ENCODE measurements at places on chromosomes 1 and 21.

DNA sequence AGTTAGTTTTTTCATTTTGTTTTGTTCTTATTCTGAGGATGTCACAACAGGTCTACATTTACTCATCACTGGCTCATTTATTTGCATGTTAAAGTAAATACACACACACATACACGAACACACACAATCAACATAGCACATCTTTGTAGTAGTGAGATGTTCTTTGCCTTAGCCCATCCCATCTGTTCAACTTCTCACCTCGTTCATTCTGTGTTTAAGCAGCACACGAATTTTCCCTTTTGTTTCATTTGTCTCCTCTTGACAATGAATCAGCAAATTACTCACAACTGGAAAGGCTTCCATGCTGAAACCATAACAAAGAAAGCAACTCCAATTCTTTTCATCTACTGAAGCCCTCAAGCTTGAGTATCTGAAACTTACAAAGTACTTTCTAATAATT, 133.3 kb upstream of the CHRM3 start:
- DNase-seq, result no peak

DNA sequence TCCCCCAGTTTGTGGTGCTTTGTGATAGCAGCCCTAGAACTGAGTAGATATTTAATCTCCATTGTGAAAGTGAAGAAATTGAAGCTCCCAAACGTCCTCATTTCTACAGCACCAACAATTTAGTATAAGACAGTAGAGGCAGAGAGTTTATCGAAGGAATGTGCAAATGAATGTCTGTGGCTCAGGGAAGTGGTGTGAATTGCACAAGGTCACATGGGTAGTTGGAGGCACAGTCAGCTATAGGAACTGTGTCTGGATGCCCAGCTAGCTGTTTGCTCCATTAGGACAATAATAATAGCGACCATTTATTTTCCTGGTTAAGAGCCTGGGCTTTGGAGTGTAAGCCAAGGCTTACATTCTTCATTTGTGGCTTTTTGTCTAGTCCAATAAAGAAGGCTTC, 144.4 kb upstream of the USP24 start:
- DNase-seq, result no peak

DNA sequence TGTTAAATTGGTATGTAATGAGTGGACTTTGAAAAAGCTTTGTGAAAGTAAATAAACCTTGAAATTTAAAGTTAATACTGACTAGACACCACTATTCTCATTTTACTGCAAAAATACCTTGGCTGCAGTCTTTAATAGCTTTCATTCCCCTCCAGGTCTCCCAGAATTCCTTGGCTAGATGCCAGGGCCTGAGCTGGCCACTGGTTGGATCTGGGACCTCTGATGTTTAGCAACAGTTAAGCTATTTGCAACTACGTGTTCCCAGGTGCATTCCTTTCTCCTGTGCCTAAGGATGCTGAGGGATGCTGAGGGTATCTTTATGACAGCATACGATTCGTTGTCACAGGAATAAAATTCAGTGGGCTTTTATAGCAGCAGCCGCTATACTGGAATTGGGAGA, 938.7 kb downstream of the TTLL7 start:
- no peak for DNase-seq

DNA sequence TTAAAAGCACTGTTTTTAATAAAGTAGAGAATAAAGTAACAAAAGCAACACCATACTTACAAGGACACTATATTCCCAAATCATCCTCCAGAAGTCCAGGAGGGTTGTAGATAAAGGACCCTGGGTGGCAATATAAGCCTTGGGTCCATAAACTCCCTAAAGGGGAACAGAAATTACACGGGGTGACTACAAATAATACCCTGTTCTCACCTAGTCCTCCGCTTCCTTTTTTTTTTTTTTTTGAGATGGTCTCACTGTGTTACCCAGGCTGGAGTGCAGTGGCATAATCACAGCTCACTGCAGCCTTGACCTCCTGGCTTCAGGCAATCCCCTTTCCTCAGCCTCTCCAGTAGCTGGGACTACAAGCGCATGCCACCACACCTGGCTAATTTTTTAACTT, 13.1 kb downstream of the PTPN22 start:
- no peak for DNase-seq

- DNase-seq, result no peak
Observed at GRCh38 chr21:39775816-39776215, 30.8 kb downstream of the IGSF5 start.

DNA sequence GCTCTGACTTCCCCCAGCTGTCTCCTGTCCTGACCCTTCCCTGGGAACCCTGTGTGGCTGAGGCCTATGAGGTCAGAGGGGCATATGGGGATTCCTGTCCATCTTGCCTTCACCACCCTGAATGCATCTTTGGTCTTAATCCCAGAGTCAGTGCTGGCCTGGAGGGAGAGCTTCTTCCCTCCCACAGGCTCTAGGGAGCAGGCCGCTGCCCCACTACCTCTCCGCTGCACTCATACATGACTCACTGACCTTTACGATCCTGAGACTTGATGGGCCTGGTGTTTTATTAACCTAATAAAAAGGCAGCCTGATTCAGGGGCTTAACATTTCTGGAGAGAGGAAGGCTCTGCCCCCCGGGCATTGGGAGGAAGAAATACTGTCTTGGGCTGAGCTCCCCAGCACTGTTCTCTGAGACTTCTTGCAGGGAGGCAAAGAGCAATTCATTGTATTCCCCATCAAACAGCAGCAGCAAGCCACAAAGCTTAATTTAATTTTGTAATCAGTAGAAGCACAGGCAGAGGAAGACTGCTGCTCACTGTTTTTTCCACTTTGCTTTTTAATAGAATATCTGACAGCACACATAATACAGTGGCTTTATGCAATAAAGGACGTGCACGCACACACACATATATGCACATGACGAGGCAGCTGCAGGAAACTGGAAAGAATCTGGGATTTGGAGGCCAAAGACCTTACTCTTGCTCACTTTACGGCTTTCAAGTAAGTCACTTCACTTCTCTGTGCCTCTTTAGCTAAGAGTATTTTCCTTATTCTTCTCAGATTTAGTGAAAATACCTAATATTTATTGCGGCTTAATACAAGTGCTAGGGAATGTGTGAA, 89.2 kb upstream of the GRIK3 start:
- DNase-seq, result no peak

GRCh38 chr1:212247179-212247721, 38.0 kb upstream of the PPP2R5A start:
- no peak for DNase-seq

DNA sequence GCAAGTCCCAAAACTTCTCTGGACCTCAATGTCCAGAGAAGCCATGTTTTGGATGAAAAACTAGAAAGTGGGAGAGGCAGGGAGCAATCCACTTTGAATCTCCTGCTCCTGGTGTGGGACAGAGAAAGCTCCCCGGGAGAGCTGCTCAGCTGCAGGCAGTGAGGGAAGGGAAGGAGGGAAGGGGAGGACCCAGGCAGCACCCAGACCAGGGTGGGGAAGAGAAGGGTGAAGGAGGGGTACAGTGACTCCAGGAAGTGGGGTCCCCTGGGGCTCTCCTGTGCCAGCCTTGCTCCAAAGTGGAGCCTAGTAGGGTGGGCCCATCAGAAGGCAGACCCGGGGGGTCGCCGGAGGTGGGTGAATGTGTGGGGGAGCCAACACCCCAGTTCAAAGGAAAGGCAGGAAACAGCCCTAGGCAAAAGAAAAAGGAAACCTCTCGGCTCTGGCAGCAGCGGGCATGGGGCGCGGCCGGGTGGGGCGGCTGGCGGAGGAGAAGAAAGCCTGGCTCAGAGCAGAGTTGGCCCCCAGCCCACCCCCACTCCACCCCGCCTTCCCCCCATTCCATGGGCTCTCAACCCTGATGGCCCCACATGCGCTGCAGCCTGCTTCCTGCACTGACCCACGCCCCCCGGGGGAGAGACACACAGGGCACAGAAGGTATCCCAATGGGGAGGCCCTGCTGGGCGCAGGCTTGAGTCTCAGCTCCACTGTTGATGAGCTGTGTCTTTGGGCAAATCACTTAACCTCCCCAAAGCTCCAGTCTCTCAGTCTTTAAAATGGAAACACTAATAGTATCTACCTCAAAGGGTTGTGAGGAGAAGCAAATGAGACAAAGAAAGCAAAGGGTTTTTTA, 5.7 kb downstream of the LGR6 start:
- no peak for DNase-seq

DNA sequence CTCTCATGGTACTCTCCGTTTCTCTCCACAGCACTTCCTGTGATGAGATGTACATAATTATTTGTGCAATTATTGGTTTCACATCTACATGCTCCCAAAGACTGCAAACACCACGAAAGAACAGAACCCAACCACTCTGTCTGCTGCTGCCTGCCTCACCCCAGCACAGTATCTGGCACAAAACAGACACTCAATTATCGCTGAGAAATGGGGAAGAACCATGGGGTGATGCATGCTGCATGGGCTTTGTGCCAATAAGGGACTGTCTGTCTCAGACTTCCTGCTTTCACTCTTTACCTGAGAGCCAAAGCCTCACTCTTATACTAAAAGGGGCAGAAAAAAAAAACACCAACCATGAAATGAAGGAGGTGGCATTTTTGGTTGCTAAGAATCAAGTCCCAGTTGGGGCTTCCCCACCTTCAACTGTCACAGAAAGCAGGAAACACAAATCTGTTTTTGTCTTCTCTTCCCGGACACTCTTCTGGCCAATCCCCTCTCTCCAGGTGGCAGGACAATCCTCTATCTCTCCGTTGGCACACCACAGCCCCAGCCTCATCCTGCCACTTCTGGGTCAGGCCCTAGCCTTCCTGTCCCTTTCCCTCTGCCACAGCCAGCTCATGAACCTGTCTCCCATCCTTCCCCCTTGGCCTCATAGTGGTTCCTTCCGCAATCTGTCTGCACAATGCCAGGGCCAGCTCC, 82.0 kb downstream of the TGFBR3 start:
- DNase-seq, result no peak

GRCh38 chr1:26166719-26167281, 2.0 kb downstream of the C1orf232 start:
- no peak for DNase-seq

DNA sequence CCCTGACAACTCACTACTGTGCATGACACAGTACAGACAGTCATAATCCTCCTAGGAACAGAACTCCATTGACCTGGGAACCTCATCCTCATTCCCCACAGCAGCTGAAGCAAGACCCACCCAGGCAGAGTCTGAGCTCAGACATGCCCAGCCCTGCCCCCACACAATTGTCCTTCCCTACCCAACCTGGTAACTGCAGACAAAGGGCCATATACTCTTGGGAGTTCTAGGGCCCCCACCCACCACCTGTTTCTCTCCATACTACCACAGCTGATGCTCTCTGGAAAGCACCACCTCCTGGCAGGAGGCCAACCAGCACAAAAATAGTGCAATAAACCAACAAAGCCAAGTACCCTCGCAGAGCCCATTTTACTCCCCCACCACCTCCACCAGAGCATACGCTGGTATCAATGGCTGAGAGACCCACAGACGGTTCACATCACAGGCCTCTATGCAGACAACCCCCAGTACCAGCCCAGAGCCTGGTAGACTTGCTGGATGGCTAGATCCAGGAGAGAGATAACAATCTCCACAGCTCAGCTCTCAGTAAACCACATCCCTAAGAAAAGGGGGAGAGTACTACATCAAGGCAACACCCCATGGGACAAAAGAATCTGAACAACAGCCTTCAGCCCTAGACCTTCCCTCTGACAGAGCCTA, 159.7 kb upstream of the CXADR start:
- DNase-seq, result no peak

DNA sequence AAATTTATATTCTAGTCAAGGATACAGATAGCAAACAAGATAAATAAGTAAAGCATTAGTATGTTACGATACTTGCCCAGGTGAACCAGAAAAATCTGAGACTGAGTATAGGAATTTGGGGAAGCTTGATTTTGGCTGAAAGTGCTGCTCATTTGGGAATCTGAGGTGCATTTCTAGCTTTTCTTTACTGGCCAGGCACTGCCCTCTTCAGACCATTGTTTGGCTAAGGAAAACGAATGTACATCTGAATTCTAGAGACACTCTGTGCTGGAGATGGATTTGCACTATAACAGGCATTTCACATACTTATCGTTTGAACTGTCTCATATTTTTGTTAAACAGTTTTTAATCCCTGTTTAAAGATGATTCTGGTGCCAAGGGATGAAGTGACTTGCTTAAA, 23.4 kb downstream of the ARID1A start:
- DNase-seq, result no peak

- no peak for DNase-seq
Observed at GRCh38 chr1:18446751-18447150, 34.0 kb upstream of the KLHDC7A start.

DNA sequence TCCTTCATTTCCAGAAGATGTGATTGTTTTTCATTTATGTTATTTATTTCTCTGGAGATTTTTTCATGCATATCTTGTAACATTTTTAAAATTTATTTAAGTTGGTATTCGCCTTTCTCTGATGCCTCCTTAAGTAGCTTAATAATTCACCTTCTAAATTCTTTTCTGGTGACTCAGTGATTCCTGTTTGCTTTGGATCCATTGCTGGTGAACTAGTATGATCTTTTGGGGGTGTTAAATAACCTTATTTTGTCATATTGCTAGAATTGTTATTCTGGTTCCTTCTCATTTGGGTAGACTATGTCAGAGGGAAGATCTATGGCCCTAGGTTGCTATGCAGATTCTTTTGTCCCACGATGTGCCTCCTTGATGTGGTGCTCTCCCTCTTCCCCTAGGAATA, 1347.2 kb upstream of the B3GALT2 start:
- DNase-seq, result no peak

DNA sequence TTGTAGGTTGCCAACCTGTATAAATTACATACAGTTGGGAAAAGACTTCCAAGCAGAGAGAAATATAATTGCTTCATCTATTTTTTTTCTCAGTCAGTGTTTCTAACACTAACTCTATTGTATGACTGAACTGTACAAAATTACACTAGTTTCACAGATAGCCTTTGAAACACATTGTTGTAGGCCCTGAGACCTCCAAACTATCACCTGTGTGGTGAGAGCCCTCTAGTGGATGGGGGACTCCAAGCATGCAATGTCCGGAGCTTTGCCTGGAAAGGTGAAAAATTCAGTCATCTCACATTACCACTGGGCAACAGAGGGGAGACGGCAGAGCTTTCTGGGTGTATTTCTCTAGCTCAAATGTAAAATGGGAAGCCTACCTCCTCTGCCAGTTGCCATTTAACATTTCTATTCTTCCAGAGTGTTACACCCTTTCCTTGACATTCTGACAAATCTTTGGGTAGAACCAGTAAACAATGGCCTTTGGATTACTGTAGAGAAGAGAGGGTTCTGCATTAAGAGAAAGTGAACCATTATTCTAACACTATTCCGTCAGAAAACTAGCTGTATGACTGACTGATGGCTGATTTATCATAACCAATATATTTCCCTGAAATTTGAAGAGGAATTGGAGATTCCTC, 212.2 kb downstream of the LYPLAL1 start:
- no peak for DNase-seq

DNA sequence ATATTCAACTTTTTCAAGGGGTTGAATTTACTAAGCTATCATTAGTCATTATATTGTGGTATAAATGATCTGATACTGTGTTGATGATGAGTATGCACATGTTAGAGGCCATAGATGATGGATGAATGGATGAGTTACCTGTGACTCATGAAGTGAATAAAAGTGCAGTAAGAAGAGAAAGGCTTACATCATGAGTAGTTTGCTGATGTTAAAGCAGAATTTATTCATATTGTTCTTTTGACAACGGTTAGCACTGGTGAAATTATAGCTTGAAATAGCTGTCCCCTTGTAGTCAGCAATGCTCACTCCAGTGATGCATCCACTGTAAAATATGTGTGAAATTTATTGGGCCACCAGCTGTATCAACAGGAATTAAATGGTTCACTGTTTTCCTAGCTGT, 541.0 kb upstream of the ZRANB2 start:
- no peak for DNase-seq

GRCh38 chr1:18770799-18771198, 88.7 kb downstream of the TAS1R2 start:
- DNase-seq, result no peak

All from Right ventricle myocardium inferior (tissue), 1 donor.